ENCODE measurements at places on chromosomes 3 and 15.

DNA sequence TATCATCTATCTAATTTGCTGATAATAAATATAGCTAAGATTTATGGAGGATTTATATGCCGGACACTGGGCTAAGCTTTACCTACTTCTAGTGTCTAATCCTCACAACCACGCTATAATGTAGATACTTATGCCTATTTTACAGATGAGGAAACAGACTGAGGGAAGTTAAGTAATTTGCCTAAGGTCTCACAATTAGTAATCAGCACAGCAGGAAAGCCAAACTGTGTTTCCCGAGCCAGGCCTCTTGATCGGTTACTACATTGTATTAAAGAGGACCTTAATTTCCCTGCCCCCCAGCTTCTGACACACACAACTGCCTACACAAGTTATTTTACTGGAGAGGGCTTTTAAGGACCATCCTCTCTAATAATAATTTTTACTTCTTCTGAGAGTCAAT is 40.9 kb downstream of the ONECUT1 start:
- DNase-seq = no peak

DNA sequence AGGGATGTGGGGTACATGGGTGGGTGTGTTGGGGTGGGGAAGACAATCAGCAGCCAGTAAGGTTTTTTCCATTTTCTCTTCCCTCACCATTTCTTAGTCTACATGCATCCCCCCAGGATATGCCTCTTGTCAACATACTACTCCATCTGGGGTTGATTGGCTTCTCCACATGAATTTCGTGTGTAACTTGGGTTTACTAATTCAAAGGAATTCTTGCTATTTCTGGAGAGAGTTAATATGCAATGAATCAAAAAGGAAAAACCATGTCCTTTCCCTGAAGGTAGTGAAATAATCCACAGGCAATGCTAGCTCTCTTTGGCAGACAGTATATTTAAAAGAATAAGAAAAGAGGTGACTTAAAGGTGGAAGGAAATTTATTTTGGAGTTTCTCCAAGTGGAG is 198.4 kb downstream of the EBLN2 start:
- peak; percentile 72 for DNase-seq

- no peak for DNase-seq
These were observed 261.5 kb downstream of the UACA start for GRCh38 chr15:70501849-70502248.

GRCh38 chr15:85583923-85584390 is 203.6 kb downstream of the AKAP13 start:
- no peak for DNase-seq

GRCh38 chr15:90838544-90838943 is 29.8 kb upstream of the FURIN start:
- DNase-seq = no peak

GRCh38 chr15:71530116-71530515 is 280.2 kb upstream of the NR2E3 start:
- no peak for DNase-seq

DNA sequence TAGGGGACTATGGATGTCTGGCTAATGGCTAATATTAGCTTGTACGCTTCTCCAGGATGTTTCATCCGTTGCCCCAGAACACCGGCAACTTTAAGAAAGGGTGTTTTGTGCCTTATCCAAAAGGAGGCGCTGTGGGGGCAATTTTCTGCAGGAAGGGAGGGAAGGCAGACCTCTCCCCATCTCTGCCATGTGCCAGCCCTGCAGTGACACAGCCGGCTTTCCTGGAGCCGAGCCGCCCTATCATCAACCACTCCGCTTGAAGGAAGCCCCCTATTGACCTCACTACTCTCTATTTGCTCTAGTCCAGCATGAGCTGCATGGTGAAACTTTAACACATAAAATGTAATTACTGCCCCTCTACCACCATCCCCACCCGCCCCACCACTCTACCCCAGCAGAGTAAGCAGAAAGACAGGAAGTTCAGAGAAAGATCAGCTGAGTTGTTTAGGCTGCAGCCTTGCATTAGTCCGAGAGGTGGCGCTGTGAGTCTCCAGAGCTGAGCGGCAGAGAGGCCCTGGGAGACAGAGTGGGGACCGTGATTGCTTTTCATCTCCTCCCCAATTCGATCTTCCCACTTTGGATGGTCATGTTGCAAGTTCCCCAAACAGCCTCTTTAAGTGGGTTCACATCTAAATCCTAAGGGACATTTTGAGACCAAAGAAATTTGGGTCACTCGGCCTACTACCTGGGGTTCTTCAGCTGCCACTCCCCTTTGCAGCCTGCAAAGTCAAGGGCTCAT is 24.5 kb upstream of the RAD18 start:
- peak; percentile 63 for DNase-seq

- DNase-seq = no peak
These were observed 88.4 kb downstream of the THBS1 start for GRCh38 chr15:39669241-39669640.

DNA sequence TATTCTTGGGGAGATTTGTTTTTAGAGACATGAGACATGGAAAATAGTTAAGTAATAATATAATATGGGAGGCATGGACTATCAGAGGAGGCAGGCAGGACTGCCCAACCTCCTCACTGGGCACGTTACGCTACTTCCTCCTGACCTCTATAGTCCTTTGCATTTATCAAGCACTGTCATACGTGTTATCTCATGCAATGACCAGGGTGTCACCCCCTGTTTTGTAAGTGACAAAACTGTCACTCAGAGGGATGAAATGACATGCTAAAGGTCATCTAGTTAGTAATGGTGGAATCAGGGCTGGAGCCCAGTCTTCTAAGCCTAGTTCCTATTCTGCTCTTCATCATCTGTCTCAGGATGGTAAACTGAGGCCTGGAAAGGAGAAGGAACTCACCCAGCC is 66.7 kb downstream of the ST6GAL1 start:
- no peak for DNase-seq

GRCh38 chr3:119184796-119185570 is 11.6 kb downstream of the UPK1B start:
- peak; percentile 89 for DNase-seq

- no peak for DNase-seq
These were observed 53.5 kb upstream of the CCR2 start for GRCh38 chr3:46300461-46300789.

GRCh38 chr3:79329154-79329553 is 438.6 kb downstream of the ROBO1 start:
- DNase-seq = peak; percentile 35

- DNase-seq = peak; percentile 78
These were observed 153.8 kb downstream of the ULK4 start for GRCh38 chr3:41808152-41808551.

GRCh38 chr3:164479406-164479805 is 598.9 kb downstream of the SI start:
- DNase-seq = no peak

DNA sequence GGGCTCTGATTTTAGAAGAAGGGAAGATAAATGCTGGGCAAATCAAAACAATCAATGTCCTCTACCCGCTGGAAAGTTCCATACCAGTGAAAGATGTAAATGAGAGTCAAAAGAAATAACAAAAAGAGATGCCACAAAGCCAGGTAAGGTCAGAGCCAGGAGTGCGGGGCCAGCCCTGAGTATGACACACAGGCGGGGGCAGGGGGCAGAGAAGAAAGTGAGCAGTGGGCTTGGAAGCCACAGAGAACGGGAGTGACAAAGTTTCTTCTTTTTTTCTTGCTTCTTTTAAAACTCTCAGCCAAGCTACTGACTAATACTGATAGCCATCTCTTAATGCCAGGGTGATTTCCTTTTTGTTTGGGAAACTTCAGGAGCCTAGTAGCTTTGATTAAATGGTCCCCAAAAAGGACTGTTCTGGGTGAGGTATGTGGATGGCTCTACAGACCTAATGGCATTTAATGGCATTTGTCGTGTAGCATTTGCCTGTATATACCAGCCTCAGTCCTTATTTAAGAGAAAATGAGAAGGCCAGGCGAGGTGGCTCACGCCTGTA is 23.1 kb upstream of the TSEN2 start:
- no peak for DNase-seq

DNA sequence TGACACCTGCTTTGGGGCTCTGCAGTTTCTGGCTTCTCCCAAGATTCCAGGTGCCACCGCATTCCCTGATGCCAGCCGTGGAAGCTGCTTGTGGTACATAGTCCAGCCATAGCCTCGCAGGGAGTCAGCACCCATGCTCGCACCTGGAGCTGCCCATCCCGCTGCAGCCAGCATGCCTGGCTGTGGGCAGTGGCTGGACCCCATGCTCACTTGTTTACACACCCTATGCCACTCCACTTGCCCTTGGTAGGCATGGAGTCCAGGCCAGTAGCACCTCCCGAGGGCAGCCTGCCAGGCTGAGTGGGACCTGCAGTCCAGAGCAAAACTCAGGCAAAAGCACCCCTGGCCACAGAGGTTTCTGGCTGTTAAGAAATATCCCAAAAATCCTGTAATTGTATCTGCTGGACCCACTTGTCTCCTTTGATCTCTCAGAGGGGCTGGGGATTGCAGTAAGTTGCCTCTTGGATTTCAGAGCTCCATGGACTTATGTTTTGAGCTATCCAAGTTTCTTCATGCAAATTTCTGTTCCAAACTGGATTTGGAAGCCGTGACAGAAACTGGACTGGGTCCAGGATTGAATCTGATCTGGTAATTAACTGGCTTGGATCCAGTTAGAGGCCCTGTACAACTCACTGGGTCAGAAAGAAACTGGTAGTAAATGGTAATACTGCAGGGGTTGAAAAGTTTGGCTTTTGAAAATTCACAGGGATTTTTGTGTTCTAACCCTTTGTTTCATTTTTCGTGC is 149.3 kb downstream of the FMN1 start:
- DNase-seq = no peak

- DNase-seq = no peak
These were observed 59.8 kb downstream of the TRIM71 start for GRCh38 chr3:32877598-32877997.

DNA sequence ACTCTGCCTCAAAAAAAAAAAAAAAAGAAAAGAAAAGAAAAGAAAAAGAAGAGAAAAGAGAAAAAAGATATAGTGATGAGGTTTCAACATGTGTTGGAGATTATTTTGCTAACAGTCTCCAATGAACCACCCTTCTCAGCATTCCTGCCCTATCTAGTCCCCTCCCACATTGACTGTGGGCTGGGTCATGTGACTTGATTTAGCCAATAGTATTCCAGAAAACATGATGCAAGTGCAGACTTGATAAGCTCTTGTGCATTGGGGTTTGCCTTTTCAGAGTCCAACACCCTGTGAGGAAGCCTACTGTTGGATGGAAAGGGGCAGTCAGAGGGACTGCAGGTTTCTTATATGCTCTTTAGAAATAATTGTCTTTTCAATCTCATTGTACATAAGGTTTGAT is 37.8 kb upstream of the MED12L start:
- DNase-seq = peak; percentile 17

DNA sequence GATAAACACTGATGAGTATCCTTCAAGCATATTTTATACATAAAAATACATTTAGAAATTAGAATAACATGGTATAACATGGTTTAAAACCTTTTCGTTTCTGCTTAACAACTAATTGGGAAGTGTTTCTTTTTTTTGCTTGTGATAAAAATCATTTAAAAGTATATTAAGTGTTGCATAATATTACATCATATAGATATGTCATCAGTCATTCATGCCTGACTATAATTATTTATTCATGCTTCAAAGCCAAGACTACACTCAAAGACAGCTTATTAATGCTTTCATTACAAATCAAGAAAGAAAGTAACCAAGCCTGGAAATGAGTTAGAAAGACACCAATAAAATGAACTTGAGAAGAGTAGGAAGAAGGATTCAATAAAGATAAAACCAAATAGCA is 136.6 kb upstream of the TP63 start:
- DNase-seq = no peak

DNA sequence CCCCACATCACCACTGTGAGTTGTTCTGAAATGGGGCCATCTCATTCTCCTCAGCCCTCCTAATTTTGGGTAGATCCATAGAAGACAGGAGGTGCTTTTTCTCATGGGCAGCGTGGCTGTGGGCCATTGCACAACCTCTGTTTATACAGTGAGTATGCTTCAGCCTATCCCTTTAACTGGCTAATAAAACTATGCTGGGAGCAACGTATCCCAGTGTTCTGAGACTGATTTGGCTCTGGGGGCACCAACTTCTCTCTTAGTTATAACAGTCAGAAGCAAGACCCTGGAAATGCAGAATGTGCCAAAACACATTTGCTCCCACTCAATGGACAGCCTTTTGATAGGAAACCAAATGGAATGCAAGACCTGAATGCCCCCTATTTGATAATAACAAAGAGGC is 97.1 kb upstream of the ICE2 start:
- DNase-seq = no peak

GRCh38 chr3:129199366-129199765 is 15.7 kb upstream of the CNBP start:
- DNase-seq = no peak

DNA sequence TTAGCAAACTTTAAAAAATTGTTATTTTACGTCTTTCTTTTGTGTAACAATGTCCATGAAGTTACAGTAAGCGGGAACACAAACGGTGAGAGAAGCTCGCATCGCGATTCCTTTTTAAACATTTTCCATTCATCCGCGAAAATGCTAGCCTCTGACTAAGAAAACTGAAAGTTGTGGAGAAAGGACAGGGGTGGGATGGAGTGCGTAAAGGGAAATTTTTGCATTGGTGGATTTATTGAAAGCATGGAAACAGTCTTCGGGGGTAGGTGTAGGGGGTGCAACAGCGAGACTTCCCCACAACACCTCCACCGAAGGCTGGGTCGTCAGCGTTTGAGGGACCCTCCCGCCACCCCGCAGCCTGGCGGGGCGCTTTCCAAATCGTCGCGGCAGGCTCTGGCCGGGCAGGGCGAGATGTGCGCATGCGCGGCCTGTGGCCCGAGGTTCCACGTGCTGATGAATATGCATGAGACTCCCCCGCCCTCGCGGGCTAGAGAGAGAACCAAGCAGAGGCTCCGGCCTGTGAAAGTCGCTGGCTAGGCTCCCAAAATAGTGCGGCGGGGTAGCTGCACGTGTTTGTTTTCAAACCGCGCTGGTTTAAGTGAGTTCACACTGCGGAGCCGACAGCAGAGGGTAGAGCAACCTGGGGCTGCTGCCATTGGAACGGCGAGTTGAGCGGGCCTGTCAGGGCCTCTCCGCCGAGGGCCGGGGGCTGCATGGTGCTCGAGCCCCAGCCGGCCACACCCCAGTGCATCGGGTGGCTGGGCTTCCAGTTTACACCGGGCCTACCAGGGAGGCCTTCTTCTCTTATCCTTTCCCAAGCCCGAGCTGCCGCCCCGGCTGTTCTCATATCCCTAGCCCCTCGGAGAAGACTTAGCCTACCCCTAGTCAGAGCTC is 9.9 kb downstream of the ZIC1 start:
- DNase-seq = peak; percentile 78

DNA sequence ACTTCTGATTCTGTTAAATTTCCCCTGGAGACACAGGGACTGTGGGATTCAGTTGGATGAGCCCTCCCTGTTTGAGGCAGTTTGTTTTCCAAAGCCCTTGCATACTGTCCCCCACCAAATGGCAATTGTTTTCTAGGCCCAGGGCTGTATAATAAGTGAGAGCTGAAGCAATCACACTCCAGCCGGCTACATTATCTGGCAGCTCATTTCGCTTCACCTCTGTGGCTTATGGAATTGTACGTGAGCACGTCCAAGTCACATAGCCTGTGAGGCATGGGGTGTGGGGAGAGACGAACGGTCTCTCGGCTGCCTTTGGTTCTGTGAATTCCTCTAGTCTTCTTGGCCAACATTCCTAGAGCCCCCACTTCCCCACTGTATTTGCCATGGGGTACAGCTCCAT is 10.7 kb downstream of the RBP2 start:
- no peak for DNase-seq

- no peak for DNase-seq
These were observed 92.1 kb upstream of the ICE2 start for GRCh38 chr15:60571008-60571420.
